Ascending aorta (tissue), 2 donors: ENCODE measurements at places on chromosomes 12 and 14. TPM values are rescaled to one million over a fixed set of nuclear protein-coding genes. Genes with fewer than 3 reads are reported as not detected.

- DNase-seq: no peak
Observed at GRCh38 chr12:101967506-101967905, 90.1 kb downstream of the DRAM1 start.

- no peak for DNase-seq
Observed at GRCh38 chr12:49827401-49828099, 663 bp downstream of the NCKAP5L start.

DNA sequence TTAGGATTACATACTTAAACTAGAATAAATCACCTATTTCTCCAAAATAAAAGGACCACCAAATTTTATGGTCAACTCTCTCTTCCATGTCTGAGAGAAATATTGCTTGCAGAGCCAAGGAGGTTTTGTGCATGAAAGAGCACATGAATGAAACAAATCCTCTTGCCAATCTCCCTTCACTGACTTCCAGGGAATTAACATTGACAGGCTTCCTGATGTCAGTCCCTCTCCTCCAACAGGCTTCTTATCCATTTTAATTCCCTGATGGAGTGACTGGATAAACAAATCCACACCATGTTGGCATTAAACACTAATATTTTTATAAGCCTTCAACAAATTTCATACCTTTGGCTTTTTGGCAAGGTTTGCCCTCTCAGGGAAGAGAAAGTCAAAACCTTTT, 45.3 kb upstream of the CNTN1 start:
- no peak for DNase-seq

ABCD2 gene
- under 0.01 TPM for total RNA-seq

GPX2 gene
- total RNA-seq: not detected
